Adrenal gland (tissue), 19 donors: ENCODE measurements at places on chromosomes 7 and 10. TPM values are rescaled to one million over a fixed set of nuclear protein-coding genes. Genes with fewer than 3 reads are reported as not detected.

GRCh38 chr10:110460111-110460809 is 37.4 kb upstream of the DUSP5 start:
- peak; percentile 39 for DNase-seq

GRCh38 chr7:117237646-117238045 is 85.2 kb downstream of the WNT2 start:
- DNase-seq, result no peak

- no peak for DNase-seq
Measured at GRCh38 chr10:78433766-78434535, 400.3 kb downstream of the RPS24 start.

DNA sequence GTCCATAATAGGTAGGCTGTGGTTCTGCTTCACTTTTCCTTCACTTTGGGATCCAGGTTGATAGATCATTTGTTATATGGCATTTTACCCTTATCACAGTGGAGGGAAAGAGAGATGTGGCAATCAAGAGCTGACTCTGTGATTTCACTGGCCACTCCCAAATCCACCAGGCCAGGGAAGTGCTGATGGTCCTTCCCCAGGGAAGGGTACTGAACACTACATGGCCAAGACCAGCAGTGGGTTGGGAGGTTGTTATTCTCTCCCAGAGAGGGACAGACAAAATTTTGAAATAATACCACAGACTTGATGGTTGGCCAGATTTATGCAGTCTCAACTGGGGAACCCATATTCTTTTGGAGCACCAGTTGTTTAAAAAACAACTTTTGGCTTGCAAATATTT is 102.5 kb downstream of the SND1 start:
- no peak for DNase-seq

DNA sequence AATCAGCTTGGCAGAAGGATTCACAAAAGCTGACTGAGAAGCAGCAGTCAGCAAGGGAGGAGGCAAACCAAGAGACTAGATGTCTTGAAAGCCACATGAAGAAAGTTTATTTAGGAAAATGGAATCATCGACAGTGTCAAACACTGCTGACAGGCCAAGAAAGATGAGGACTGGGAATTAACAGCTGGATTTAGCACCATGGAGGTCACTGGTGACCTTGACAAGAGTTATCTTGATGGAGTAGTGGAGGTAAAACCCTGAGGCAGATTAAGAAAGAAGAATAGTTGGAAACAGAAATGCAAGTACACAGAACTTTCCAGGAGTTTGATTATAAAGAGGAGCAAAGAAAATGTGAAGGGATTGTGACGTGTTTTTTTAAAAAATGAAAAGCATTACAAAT is 51.5 kb downstream of the LMBR1 start:
- DNase-seq, result no peak

DNA sequence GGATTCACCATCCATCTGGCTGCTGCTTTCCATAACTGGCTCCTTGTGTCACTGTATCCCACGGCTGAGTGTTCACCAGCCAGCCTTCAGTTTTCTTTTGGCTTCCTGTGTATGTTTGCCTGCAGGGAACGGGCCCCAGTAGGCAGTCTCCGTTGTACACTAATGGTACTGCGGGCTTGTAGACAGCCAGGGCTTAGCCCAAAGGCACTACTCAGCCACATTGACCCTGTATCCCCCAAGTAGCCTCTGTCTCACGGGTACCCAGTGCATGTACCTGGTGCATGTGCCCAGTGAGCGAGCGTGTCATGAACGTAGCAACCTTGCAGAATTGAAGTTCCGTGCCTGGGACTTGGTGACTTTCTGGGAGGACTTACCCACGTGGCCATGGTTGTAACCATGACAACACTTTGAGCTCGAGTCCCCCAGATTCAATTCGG is 6.1 kb downstream of the PFKFB3 start:
- no peak for DNase-seq

DNA sequence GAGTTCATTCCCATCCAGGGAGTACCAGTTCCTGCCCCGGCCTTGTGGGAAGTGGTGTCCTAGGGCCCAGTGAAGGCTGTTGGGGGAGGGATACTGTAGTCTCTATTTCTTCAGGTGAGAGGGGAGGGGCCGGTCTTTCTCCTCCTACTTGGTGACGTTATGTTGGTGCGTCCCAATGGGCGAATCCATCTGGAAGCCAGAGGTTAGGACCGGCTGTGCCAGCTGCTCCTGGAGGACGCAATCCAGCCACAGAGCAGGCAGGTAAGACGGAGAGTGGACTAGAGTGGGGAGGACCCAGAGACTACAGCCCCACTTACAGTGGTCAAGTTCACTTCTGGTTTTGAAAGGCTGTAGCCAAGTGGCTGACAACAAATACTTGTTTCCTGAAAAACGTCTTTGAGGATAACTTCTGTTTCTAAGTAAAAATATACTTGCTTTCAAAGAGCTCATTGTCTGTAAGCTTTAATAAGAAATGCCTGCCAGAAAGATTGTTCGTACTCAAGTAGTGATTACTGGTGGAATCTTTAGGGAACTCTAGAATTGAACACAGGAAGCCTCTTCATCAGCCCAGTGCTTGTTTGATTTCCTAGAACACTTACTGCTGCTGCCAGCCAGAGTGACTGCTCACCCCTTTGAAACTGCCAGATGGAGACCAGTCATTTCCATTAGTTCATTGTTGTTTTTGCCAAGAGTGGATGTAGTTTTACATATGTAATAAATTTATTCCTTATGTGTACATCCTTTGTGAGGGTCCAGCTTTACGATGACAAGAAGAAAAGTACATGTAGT is 25.4 kb downstream of the RBM33 start:
- no peak for DNase-seq

DNA sequence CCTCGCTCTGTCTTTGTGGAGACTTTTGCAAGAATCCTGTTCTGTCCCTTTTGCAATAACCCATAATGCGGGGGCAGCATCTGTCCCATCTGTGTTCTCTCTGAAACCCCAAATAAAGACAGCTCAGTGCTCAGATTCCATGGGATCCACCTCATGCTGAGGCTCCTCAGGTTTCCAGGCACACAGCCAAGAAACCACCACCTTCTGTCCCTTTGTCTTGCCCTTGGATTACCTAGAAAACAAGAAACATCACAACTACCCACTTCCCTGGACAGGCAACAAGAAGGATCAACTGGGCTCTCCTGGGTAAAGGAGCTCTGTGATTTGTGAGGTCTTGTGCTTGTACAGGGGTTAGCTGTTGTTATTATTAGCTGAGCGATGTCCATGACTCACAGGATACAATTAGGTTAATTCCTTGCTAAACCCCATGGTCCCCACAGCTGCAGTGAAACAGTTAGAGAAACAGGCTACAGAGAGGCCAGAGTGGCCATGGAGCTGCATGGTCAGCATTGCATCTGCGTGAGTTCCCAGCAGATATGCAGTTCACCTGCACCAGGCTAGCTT is 50.2 kb downstream of the CXCL12 start:
- no peak for DNase-seq

DNA sequence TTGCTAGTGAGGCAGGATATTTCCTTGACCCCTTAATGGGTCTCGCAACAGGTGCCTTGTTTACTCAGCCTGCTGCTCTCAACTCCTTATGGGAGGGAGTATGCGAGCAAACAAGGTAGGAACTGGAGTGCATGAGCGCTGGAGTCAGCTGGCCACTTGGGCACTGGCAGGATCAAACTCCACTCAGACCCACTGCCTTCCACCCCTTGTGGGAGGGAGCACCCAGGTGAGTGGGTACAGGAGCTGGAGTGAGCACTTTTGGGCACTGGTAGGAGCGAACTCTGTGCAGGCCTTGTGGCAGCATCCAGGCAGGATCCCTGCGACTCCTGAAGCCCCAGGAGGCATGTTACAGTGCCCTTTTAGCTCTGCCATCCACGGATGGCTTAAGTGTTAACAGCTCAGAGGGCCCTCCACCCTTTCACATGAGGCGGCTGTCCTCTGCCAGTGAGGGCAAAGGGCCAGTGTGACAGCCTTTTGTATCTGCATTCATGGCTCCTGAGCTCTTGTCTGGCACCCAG is 123.2 kb downstream of the ST7 start:
- no peak for DNase-seq

The GPR37 gene
- total RNA-seq, result 0.41 TPM
